ENCODE measurements at places on chromosomes 4 and X. TPM values are rescaled to one million over a fixed set of nuclear protein-coding genes. Genes with fewer than 3 reads are reported as not detected.

C4orf50 gene
- total RNA-seq, result not detected

KLKB1 gene
- total RNA-seq, result 0.39 TPM

VEGFC gene
- not detected for total RNA-seq

SHISA3 gene
- 0.39 TPM for total RNA-seq

CYBB gene
- total RNA-seq, result not detected

MAGED2 gene
- total RNA-seq, result 113 TPM
